Right ventricle myocardium superior (tissue), 1 donor: ENCODE measurements at places on chromosomes 3 and 15. TPM values are rescaled to one million over a fixed set of nuclear protein-coding genes. Genes with fewer than 3 reads are reported as not detected.

- no peak for DNase-seq
These were observed 28.6 kb upstream of the CLSTN2 start for GRCh38 chr3:139906418-139906817.

GRCh38 chr3:140162551-140162950 is 227.6 kb downstream of the CLSTN2 start:
- no peak for DNase-seq

DNA sequence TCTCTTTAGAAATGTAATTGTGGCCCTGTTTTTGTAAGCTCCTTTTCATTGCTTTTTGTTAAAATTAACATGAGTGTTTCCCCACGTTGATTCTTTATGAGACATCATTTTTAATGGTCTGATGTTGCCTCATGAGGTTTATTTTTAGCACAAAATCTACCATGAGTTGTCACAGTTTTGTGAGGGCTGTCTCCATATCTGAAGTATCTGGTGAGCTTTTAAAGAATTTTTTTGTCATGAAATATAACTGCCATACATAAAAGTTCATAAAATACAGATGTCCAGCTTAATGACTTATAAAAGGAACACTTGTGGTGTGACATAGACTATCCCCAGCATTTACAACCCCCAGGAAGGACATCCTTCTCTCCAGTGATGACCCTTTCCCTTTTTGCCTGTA is 34.3 kb upstream of the CEMIP start:
- DNase-seq: no peak

DNA sequence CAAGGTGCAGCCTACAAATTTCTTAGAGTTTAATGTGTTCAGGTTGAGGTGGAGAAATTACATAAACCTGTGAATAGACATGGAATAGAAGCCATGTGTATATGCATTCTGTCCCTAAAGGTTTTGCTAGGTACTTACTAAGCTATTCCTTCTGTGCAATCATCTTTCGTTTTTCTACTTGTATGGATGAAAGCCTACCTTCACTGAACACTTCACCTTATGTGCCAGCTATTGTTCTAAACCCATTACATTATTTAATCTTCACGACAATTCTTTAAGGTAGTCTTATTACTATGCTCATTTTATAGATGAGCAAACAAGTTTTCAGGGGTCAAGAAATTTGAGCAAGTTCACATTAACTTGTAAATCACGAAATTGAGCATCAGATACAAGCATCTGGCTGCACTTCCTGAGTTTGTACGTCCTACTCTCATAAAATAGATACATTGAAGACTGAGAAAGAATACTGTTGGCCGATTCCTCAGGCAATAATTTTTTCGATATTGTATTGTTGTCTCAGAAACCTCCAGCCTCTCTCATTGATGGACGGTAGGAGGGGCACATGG is 635 bp upstream of the RCN2 start:
- no peak for DNase-seq

- no peak for DNase-seq
These were observed 40.3 kb downstream of the IL1RAP start for GRCh38 chr3:190554197-190554596.

- DNase-seq: no peak
These were observed 108.7 kb upstream of the TSPAN3 start for GRCh38 chr15:77179541-77179998.

DNA sequence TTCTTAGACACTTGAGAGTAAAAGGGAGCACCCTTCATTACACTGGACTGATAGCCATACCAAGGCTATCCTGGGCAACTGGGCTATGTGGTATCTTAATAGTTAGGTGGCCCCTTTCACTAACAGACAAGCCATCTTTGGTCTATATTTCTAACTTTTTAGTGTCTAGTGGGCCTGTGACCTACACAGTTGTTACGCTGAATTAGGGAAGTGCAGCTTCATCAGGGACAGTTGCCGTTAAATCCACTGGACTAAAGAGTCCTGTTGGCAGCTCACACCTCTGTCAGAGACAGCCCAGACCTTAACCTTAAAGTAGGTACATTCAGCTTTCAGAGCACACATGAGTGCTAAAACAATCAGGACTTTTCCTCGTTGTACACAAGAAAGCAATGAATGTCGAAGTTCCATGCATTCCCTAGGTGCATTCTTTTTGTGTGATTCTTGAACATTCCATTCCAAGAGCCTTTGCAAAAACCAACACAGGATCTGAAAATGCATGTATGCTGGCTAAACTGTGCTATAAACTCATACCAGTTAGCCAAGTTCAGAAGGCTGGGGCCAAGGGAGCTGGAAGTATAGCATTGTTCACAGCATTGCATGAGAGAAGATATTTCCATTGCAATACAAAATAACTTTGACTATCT is 230.2 kb upstream of the EIF1B start:
- no peak for DNase-seq

DNA sequence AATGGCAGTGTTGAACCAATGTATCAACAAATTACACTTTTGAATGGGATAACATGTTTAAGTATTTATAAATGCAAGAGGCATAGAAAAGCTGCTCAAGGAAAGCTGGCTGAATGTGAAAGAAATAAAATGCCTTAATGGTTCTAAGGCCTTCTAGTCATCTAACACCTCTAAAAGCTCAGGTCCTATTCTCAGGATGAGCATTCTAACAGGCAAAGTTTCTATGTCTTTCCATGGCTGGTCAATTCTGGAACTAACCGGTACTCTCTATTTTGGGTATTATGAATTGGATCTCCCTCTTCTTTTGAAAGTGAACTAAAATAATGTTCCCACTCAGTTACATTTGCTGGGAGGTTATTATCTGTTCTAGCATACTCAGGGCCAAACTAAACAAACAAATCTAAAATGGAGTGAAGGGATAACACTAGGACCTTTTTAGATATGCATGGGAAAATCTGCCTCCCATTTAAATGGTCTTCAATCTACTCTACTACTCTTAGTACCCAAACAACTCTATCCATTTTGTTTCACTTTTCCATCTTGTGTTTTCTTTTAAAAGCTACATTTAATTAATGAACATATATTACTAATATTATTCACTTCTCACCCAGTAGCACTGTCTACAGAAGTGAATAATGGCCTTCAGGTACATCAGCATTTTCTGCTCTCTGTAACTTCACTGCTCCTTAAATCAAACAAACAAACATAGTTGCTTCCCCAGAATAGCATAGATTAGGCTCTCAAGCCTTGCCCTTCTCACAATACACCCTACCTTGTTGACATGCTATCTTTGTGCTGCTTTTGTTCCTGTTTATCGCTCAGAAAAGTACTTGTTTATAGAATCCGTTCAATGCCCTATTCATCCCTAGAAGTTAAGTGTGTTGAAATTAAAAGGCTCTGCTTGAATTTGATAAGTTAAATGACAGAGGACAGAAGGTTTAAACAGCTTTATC is 46.4 kb downstream of the CBLB start:
- no peak for DNase-seq

- no peak for DNase-seq
These were observed 343.9 kb upstream of the SUCLG2 start for GRCh38 chr3:67998281-67998680.

- no peak for DNase-seq
These were observed 29.9 kb downstream of the FAH start for GRCh38 chr15:80182611-80183261.

GRCh38 chr3:177236704-177237103 is 39.4 kb upstream of the TBL1XR1 start:
- DNase-seq: no peak

LEKR1 gene
- 0.56 TPM for total RNA-seq

RHOV gene
- total RNA-seq: not detected

RARB gene
- total RNA-seq: 19.4 TPM

OXTR gene
- 0.54 TPM for total RNA-seq

CCR3 gene
- not detected for total RNA-seq
